ENCODE measurements at places on chromosomes 5 and 9. TPM values are rescaled to one million over a fixed set of nuclear protein-coding genes. Genes with fewer than 3 reads are reported as not detected.

The HSD17B3 gene
- total RNA-seq, result 0.80 TPM

The PRDM9 gene
- total RNA-seq, result not detected

The MEIKIN gene
- total RNA-seq, result not detected

The C7 gene
- not detected for total RNA-seq

The OR2V2 gene
- total RNA-seq, result not detected

The AMBP gene
- not detected for total RNA-seq

The FCN2 gene
- total RNA-seq, result not detected

The TRIM14 gene
- 23.5 TPM for total RNA-seq

The FOXD4L3 gene
- not detected for total RNA-seq

The GABRA1 gene
- total RNA-seq, result not detected

The POLK gene
- total RNA-seq, result 10.0 TPM

The SPIN1 gene
- total RNA-seq, result 27.7 TPM

The PCDHGB3 gene
- total RNA-seq, result 0.28 TPM

The DMAC1 gene
- 9.9 TPM for total RNA-seq

Data from CD4-positive, alpha-beta T cell (primary cell).